ENCODE measurements at places on chromosomes 3 and 15.

DNA sequence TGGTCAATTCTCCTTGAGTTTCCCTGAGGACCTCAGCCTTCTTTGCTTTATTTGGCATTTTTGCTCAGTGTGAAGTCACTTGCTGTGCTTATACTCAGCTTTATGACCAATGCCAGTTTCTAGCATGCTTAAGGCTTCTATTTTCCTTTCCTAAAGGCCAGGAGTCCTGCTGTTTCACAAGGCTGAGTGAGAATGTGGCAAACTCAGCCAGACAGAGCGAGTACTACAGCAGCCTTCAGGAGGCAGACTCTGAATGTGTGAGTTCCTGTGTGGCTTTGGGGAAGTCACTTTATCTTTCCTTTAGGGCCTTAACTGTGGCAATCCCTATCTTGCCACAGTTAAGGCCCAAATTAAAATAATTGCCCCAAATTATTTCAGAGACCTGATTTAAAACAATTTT is 213.2 kb upstream of the MRPL3 start:
- no peak for DNase-seq

DNA sequence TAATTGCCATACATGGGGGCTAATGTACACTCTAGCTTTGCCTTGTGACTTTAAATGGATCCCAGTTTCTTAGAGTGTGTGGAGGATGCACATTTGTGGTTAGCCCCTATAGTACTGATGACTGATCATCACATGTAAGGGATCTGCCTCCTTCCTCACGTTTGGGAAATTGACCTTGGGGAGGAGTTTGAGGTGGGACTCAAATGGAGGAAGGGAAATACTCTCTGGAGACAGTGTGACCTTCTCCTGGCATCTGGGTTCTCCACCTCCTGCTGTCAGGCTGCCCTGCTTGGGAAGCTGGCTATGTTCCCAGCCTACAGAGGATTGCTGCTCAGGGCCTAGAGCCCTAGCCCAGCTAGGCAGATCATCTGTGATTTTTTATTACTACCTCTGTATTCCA is 48.7 kb downstream of the PPM1L start:
- DNase-seq, result no peak

GRCh38 chr3:40855871-40856270 is 331.1 kb downstream of the ZNF621 start:
- no peak for DNase-seq

- no peak for DNase-seq
Measured at GRCh38 chr3:157856078-157856939, 249.9 kb downstream of the SHOX2 start.

- no peak for DNase-seq
Measured at GRCh38 chr15:69493406-69493805, 40.8 kb downstream of the RPLP1 start.

DNA sequence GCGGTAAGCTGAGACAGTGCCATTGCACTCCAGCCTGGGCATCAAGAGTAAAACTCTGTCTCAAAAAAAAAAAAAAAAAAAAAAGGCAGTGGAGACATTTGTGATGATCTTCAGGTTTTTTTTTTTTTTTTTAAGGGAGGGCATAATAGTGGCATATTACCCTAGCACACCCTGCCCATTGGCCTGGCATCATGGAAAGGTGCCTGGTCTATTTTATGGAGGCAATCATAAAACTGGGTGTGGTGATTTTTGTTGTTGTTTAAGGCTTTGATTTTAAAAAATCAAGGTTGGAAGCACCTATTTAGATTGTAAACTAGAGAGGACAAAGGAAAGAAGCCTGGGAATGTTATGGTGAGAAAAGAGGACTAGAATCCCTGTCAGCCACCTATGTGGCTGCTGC is 6.0 kb downstream of the IQGAP1 start:
- DNase-seq, result no peak

DNA sequence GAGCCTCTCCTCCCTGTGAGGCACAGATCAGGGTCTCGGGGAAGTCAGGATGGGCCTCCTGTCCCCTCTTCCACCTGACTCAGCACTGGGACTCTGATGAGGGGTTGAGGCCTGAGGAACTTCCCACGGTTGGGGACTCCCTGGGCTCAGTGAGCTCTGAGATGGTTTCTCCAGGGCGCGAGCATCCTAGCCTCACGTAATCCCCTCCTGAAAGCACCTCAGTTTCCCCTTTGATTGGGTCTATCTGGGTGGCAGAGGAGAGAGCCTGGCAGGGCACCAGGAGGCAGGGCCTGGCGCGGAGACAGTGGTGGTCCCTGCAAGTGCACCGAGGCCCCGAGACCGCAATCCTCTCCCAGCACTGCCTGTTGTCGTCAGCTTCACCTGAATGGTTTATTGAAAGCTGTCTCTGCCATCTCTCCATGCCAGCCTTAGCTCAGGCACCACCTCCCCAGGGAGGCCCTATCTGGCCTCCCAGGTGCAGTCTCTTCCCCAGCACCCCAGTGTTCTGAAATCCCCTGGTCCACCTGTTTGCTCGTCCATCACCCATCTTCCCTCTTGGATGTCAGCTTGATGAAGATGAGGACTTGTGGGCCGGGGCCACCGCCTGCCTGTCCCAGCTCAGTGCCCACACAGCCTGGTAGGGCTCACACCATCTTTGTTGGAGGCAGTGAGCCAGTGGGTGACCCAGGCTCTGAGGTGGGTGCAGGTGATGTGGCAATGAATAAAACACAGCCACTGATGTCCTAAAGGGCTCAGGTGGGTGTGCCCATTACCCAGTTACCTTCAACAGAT is 52.2 kb upstream of the PCSK6 start:
- DNase-seq, result no peak

- no peak for DNase-seq
Measured at GRCh38 chr3:7695049-7695448, 806.6 kb upstream of the LMCD1 start.

Data from IMR-90 (cell line).